ENCODE measurements at places on chromosomes 2 and 18. TPM values are rescaled to one million over a fixed set of nuclear protein-coding genes. Genes with fewer than 3 reads are reported as not detected.

Gene CRYGC
- not detected for total RNA-seq

Gene CCDC74B
- total RNA-seq = 6.2 TPM

Gene GIGYF2
- total RNA-seq = 21.3 TPM

Gene GFPT1
- 16.5 TPM for total RNA-seq

Gene REEP1
- total RNA-seq = 0.67 TPM

Gene DHRS9
- not detected for total RNA-seq

Gene LOXHD1
- total RNA-seq = not detected

Gene DYNAP
- total RNA-seq = not detected

Gene CHST9
- not detected for total RNA-seq

All from bronchus fibroblast of lung (primary cell).